Cardiac atrium fibroblast (primary cell): ENCODE measurements at places on chromosomes 7 and 10. TPM values are rescaled to one million over a fixed set of nuclear protein-coding genes. Genes with fewer than 3 reads are reported as not detected.

IFIT1B gene
- total RNA-seq, result not detected in 2 replicates

PTPN20 gene
- total RNA-seq, result not detected in 2 replicates

FXYD4 gene
- total RNA-seq, result not detected in 2 replicates

HERPUD2 gene
- 21.5 and 25.6 TPM in 2 replicates for total RNA-seq

DPP6 gene
- not detected in 2 replicates for total RNA-seq

ZNF239 gene
- 1.8 and 9.9 TPM in 2 replicates for total RNA-seq

PKD2L1 gene
- total RNA-seq, result not detected in 2 replicates

ANLN gene
- 15.2 and 29.0 TPM in 2 replicates for total RNA-seq

NPC1L1 gene
- total RNA-seq, result 0.18 TPM in 1 of 2 replicates, not detected in the other

ZNF804B gene
- not detected in 2 replicates for total RNA-seq

VAX1 gene
- not detected in 2 replicates for total RNA-seq

STEAP4 gene
- total RNA-seq, result 2.0 and 38.9 TPM in 2 replicates

SFR1 gene
- 7.1 and 10.7 TPM in 2 replicates for total RNA-seq

PIK3CG gene
- under 0.01 and 1.1 TPM in 2 replicates for total RNA-seq

AQP1 gene
- total RNA-seq, result 4.4 and 7.9 TPM in 2 replicates

VSTM2A gene
- total RNA-seq, result not detected in 2 replicates

MET gene
- 3.9 and 8.1 TPM in 2 replicates for total RNA-seq

CDNF gene
- 0.36 and 3.6 TPM in 2 replicates for total RNA-seq

SFRP4 gene
- total RNA-seq, result 5.2 and 7.8 TPM in 2 replicates

PLAC9 gene
- 89.7 and 128 TPM in 2 replicates for total RNA-seq

ARF5 gene
- 256 and 313 TPM in 2 replicates for total RNA-seq

WDR37 gene
- 7.0 and 13.0 TPM in 2 replicates for total RNA-seq

STRIP2 gene
- total RNA-seq, result 1.3 and 4.2 TPM in 2 replicates

CHCHD2 gene
- total RNA-seq, result 382 and 398 TPM in 2 replicates

CYP26A1 gene
- total RNA-seq, result not detected in 2 replicates
